ENCODE measurements at places on chromosomes 12 and 14.
A peak's percentile ranks its signal among the peaks of the same experiment; 100 is the strongest.

DNA sequence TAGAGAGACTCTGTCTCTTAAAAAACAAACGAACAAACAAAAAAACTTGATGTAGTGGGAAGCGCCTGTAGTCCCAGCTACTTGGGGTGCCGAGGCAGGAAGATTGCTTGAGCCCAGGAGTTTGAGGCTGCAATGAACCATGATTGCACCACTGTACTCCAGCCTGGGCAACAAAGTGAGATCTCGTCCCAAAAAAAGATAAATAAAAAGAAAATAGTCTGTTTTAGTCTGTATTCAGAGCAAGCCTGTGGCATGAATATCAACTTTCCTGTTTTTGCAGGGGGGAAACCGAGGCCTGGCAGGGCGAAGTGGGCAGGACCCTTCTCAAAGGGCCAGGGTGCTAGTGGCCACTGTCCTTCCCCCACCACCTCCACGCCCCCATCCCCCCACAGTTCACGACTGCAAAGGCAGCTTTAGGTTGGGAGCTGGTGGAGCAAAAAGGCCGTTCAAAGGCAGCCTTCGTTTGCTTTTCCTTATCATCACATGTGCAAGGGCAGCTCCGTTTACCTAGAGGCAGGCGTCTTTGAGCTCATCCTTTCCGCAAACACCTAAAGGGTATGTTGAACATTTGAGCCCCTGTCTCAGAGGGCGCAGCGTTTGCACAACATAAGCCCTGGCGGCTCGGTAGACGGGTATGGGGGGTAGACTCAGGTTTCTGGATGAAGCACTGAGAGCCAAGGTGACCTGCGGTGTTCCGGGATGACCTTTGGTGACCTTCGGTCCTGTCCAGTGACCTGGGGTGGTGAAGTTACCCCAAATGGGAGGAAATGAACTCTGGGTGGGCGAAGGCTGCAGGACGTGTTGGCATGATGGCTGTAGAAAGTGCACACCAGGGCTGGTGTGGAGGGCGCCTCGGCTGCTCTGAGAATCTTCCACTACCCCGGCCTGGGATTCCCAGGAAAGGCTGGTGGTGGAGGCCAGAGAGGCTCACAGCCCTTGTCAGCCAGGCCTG lies 8.7 kb upstream of the MEG3 start:
- no peak for DNase-seq

DNA sequence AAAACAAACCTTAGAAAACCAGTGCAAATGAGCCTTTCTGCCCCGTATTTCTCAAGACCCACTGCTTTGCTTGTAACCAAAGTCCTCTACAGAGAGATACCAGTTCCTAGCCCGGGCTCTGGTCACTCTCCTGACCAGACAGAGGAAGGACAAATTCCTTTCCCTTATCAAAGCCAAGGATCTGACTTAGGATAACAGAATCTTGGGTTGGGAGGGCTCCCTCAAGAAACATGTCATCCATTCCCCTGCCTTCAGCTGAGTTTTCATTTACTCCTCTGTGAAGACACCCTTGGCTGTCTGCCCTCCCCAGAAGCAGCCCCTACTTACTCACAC lies 116.0 kb upstream of the PARP11 start:
- no peak for DNase-seq

DNA sequence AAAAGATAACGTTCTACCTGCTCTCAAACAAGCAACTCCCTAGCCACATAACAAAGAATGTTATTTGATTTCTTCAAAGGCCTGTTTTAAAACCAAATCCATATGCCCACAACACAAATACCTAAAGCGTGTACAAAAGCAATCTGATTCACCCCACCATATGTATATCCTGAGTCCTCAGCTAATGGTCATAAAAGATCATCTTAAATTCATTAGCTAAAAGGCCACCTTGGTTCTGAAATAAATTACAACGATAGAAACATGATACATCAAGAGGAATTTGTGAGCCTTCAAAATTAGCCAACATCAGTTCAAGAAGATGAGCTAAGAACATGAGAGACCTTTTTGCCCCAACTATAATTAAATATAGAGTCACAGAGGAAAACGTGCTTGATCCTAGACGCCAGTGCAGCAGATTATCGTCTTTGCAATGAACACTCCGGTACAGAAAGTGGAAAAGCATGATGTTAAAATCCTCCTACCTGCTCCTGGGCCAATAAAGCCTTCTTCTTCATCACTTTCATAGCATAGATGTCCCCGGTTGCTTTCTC lies 20.0 kb downstream of the CIT start:
- DNase-seq = no peak

GRCh38 chr14:87944987-87945604 lies 47.9 kb downstream of the GALC start:
- peak; percentile 69 for DNase-seq

- no peak for DNase-seq
These were observed 274.3 kb downstream of the RPL10L start for GRCh38 chr14:46377305-46377704.
